ENCODE measurements at places on chromosomes 16 and 17. TPM values are rescaled to one million over a fixed set of nuclear protein-coding genes. Genes with fewer than 3 reads are reported as not detected.

DNA sequence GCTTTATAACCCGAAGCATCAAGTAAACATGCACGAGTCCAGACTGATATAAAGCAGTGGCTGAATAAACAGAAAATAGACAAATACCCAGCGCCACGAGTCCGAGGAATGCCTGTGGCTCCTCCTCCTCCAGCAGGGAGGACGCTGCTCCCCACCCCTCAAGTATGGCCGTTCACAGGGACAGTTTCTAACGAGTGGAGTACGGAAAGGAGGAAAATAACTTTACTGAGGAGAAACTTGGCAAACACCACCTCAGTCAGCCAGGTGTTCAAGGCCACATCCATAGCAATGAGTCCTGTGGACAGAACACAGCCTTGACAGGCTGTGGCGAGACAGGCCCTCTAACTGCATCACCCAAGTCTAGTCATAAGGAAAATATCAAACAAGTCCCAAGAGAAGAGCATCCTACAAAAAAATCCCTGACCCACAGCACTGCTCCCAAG lies 9.2 kb downstream of the ZDHHC7 start:
- no peak for DNase-seq

- no peak for DNase-seq
Observed at GRCh38 chr16:14365200-14365851, 264.7 kb downstream of the PARN start.

- no peak for DNase-seq
Observed at GRCh38 chr17:703081-703875, 11.4 kb downstream of the VPS53 start.

The PSMB10 gene
- total RNA-seq, result 281 TPM

The MEFV gene
- 0.81 TPM for total RNA-seq

The SLC47A1 gene
- under 0.01 TPM for total RNA-seq

All from hematopoietic multipotent progenitor cell (in vitro differentiated cells).